ENCODE measurements at places on chromosomes 4 and X. TPM values are rescaled to one million over a fixed set of nuclear protein-coding genes. Genes with fewer than 3 reads are reported as not detected.

GRCh38 chr4:8528713-8529112 is 51.5 kb upstream of the GPR78 start:
- no peak for DNase-seq

GRCh38 chr4:129822701-129823100 is 726.7 kb downstream of the C4orf33 start:
- no peak for DNase-seq

GRCh38 chrX:153669174-153669890 is 4.3 kb downstream of the PNCK start:
- DNase-seq = no peak

- DNase-seq = no peak
These were observed 100.2 kb upstream of the IL13RA1 start for GRCh38 chrX:118627084-118627758.

The PRRG3 gene
- total RNA-seq = 0.37 TPM

- DNase-seq = peak; percentile 65
These were observed 952 bp downstream of the ARSD start for GRCh38 chrX:2928191-2928582.

The BANK1 gene
- 1.3 TPM for total RNA-seq

DNA sequence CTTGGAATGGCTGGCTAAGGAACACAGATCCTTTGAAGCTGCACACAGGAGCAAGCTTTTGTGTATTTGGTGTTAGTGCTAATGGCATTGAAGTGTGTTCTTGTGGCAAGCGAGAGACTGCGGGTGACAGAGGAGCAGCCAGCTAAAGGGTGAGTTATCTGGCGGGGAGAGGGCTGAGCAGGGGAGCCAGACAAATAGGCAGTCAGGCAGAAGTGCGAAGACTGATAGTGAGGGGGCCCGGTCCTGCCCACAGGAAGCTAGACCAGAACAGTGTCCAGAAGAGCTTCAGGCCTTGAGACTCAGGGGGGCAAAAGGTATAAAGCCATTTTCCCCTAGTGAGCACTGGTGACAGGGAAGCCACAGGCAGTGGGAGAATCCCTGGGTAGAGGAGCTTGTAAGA is 49.6 kb upstream of the MAMLD1 start:
- DNase-seq = no peak

The F9 gene
- total RNA-seq = not detected

GRCh38 chrX:73668779-73669178 is 105.8 kb downstream of the CHIC1 start:
- DNase-seq = no peak

DNA sequence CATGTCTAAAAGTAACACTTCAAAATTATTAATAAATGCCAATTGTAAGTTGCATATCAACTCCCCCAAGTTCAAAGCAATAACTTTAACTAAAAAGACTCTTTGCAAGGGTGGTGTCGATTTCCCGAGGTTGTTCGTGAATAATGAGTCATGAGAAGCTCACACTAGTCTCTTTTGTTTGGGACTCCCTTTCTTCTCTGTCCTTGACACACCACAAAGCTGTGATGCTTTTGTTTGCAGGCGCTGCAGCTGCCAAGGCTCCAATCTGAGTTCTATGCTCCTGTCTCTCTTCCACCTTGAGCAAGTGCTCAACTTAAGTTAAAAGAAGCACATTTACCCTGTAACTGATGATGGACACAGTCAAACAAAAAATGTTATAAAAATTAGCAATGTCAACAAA is 65.9 kb downstream of the FAT1 start:
- no peak for DNase-seq

DNA sequence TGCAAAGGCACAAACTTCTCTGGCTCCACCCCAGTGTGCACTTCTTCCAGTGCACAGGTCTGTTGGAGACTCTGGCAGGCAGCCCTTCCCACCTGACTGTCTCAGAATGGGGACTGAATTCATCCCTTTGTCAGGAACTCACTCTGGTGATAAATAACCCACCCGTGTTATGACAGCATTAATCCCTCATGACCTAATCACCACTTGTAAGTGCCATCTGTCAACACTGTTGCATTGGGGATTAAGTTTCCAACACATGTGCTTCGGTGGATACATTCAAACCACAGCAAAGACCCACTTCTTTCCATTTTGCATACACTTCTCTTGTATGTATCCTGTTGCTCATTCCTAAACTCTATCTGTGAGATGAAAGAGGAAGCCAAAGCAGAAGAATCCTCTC is 1002.9 kb upstream of the IGFBP7 start:
- DNase-seq = no peak

DNA sequence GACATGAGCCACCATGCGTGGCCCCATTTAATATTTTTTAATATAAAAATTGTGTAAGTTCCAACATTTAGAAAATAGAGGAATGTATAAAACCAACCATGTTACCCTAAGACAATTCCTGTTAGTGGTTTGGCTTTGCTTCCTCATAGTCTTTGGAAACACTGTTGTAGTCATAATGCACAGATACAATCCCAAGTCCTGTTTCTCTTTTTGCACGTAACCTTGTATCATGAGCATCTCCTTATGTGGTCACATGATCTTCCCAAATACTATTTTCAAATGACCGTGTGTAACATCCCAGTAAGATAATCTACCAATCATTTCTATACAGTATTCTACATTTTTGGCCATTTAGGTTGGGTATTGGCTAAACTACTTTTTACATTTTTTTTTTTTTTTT is 13.9 kb upstream of the RHOH start:
- DNase-seq = no peak

The TMPRSS11D gene
- not detected for total RNA-seq

GRCh38 chr4:160009656-160010493 is 907.0 kb downstream of the RAPGEF2 start:
- no peak for DNase-seq

GRCh38 chr4:114383067-114383466 is 215.5 kb upstream of the UGT8 start:
- DNase-seq = no peak

GRCh38 chr4:102501447-102501696 is 213 bp downstream of the NFKB1 start:
- no peak for DNase-seq

The PAGE1 gene
- not detected for total RNA-seq

The IL13RA1 gene
- total RNA-seq = 112 TPM

DNA sequence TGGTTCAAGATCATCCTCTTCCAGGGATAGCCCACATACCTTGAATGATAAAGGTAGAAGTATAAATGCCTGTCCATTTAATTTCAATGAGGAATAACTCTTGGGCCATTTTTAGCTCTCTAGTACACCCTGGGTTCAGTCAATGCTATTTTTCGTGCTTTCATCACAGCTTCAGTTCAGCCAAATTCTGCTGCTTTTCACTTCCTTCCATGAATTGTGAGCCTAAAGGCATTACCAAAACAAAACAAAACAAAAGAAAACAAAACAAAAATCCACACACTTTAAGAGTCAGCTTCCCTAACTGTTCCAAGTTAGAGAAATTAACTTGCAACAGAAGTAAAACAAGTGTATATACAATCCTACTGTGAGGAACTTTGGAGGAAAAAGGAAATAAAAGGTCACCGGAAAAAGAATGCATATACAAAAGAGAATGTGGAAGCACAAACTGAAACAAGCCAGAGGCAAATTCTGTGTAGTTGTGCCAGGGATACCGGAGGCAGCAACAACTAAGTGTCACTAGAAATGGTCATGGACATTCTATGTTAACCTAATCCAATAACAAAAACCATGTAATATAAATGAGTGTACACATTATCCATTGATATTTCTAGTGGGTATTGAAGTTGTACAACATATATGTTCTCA is 423.1 kb downstream of the KCTD8 start:
- DNase-seq = no peak

DNA sequence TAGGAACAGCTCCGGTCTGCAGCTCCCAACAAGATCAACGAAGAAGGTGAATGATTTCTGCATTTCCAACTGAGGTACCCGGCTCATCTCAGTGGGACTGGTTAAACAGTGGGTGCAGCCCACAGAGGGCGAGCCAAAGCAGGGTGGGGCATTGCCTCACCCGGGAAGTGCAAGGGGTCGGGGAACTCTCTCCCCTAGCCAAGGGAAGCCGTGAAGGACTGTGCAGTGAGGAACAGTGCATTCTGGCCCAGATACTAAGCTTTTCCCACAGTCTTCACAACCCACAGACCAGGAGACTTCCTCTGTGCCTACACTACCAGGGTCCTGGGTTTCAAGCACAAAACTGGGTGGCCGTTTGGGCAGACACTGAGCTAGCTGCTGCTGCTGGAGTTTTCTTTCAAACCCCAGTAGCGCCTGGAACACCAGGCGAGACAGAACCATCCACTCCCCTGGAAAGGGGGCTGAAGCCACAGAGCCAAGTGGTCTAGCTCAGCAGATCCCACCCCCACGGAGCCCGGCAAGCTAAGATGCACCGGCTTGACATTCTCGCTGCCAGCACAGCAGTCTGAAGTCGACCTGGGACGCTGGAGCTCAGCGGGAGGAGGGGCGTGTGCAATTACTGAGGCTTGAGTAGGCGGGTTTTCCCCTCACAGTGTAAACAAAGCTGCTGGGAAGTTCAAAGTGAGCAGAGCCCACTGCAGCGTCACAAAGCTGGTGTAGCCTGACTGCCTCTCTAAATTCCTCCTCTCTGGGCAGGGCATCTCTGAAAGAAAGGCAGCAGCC is 84.6 kb downstream of the THOC2 start:
- DNase-seq = peak; percentile 23

DNA sequence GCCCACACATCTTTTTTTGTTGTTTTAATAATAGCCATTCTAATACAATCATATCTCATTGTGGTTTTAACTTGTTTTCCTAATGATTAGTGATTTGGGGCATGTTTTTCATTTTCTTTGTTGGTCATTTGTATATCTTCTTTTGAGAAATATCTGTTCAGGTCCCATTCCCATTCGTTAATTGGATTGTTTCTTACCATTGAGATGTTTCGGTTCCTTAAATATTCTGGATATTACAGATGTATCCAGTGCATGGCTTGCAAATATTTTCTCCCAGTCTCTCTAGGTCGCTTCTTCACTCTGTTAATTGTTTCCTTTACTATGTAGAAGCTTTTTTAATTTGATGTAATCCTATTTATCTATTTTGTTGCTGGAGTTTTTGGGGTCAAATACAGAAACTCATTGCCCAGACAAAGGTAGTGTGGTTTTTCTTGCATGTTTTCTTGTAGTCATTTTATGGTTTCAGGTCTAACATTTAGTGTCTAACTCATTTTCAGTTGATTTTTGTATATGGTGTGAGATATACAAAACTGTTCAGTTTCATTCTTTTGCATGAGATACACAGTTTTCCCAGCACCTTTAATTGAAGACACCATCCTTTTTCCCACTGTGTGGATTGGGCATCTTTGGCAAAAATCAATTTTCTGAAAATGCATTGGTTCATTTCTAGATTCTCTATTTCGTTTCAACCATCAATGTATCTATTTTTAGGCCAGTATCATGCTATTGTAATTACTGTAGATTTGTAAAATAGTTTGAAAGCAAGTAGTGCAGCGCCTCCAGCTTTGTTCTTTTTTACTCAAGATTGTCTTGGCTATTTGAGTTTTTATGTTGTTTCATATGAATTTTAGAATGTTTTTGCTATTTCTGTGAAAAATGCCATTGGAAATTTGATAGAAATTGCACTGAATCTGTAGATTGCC is 195.9 kb downstream of the SCFD2 start:
- DNase-seq = no peak

DNA sequence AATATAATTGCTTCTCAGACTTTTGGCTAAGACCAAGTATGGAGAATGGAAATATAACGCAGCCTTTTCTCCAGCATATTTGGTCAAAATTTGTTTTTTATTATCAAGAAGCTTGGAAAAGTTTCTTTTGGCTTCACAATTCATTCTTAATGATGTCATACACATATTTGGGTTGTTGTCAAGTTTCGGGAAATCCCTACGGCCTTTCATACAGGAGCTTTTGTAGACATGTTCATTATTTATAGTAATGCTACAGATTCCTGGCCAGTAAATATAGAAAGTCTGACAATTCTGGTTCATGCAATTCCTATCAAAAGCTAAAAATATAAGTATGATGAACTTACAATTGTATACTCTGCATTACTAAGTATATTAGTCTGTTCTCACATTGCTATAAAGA is 112.9 kb downstream of the IRF2 start:
- no peak for DNase-seq

DNA sequence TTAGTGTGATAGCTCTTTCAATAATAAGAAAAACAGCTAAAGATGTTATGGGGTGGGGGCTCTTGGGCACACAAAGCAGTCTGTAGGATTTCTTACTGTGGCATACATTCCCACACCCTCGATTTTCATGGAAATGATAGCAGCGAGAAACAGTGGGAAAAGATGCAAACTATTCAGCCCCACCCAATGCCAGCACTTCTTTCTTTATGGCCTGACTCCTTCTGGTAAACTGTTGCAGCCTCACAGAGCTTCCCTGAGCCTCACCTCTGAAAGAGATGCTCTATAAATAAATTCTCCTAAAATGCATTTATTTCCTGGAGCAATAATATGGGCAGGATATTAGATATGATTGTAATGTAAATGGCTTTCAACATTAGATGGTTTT is 910 bp downstream of the ANK2 start:
- no peak for DNase-seq

The SLC49A3 gene
- total RNA-seq = 15.8 TPM

- DNase-seq = no peak
These were observed 115.9 kb downstream of the CPZ start for GRCh38 chr4:8708401-8709021.

DNA sequence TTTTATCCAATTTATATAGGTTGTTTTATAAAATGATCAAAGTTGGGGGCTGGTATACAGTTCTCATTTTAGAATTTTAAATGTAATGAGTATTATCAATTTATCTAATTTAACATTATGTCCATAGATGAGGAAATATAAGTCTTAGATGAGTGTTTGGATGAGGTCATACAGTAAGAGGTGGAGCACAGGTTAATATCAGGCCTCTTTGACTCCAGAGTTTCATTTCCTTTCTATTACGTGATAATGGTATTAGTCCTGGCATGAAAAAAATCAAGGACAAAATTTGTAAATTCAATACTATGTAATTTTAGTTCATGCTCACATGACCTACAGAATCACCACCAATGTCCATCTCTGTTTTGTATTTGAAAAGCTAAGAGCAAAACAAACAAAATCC is 269.8 kb downstream of the FSTL5 start:
- no peak for DNase-seq

The ADH1C gene
- 259 TPM for total RNA-seq

The PHEX gene
- 0.95 TPM for total RNA-seq

- no peak for DNase-seq
These were observed 45.4 kb downstream of the SEC24D start for GRCh38 chr4:118790544-118790943.

- DNase-seq = no peak
These were observed 68.7 kb upstream of the SPRY1 start for GRCh38 chr4:123327846-123328429.

The AP1S2 gene
- total RNA-seq = 9.2 TPM

Data from left colon (tissue), 2 donors.